ENCODE measurements at places on chromosomes 1 and 21.

DNA sequence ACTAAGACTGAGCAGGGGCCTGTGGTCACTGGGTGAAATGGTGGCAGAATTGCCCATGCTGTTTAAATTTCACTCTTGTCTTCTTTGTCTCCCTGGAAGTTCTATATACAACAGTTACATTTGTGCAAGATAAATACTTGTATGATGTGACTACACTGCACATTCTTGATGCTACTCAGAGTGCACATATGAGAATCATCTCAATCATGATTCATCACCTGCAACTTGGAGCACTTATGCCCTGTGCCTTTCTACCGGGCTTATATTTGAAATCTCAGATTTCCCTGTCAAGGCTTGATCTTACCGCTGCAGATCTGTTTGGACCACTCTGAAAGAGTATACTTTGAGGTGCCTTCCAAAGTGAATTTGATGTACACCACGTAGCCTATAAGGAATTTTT lies 10.6 kb downstream of the PGM1 start:
- DNase-seq: no peak

DNA sequence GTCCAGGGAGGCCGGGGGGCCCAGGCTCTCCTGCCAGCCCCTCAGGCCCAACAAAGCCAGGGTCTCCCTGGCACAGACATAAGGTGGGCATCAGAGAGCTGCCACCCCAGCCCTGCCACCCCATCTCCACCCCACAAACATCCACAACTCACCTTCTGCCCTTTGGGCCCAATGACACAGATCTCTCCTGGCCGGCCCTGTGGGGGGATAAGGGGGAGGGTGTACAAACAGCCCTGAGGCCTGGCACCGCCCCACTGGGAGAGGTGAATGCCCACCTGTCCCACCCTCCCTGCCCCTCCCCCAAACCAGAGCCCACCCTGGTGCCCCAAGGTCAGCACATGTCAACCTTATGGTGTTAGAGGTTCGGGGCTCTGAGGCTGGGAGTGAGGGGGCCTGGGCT lies 12.4 kb downstream of the COL16A1 start:
- DNase-seq: no peak

- no peak for DNase-seq
These were observed 1048.0 kb downstream of the PLA2G4A start for GRCh38 chr1:187876775-187877174.

DNA sequence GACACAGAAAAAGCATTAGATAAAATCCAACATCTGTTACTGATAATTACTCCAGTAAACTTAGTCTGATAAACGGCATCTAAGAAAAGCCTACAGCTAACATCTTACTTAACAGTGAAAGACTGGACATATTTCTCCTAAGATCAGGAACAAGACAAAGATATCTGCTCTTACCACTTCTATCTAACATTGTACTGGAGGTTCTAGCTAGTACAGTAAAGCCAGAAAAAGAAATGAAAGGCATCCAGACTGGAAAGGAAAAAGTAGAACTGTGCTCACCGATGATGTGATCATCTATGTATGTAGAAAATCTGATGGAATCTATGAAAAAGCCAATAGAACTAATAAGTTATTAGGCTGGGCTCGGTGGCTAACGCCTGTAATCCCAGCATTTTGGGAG lies 21.7 kb downstream of the NEXN start:
- DNase-seq: no peak

DNA sequence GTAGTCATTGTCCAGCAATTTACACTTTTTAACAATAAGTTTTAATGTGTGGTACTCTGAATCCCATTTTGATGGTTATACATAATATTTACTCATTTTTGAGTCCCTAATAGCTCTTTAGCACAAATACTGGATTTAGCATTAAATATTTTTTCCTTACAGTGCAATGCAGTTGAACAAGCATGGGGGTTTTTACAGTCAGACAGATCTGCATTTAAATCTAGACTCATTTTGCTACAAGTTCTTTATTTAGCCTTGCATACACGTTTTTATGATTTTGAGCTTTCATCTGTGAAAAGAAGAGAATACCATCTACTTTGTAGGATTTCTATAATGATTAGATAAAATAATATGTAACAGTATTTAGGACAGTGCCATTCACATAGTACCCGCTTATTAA lies 44.0 kb downstream of the PTPRC start:
- DNase-seq: no peak

- no peak for DNase-seq
These were observed 11.7 kb upstream of the IL24 start for GRCh38 chr1:206885341-206886060.

DNA sequence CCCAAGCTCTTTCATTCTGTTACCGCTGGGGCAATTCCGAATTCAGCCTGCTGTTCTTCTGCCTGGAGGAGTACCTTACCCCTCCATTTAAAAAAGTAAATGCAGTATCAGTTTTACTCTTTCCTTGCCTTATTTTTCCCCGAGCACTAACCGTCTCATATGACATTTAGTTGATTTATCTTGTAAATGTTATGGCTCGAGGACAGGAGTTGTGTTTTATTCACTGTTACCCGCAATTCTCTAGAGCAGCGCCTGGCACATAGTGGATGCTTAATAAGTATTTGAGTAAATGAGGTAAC lies 425 bp upstream of the TADA1 start:
- DNase-seq: no peak

DNA sequence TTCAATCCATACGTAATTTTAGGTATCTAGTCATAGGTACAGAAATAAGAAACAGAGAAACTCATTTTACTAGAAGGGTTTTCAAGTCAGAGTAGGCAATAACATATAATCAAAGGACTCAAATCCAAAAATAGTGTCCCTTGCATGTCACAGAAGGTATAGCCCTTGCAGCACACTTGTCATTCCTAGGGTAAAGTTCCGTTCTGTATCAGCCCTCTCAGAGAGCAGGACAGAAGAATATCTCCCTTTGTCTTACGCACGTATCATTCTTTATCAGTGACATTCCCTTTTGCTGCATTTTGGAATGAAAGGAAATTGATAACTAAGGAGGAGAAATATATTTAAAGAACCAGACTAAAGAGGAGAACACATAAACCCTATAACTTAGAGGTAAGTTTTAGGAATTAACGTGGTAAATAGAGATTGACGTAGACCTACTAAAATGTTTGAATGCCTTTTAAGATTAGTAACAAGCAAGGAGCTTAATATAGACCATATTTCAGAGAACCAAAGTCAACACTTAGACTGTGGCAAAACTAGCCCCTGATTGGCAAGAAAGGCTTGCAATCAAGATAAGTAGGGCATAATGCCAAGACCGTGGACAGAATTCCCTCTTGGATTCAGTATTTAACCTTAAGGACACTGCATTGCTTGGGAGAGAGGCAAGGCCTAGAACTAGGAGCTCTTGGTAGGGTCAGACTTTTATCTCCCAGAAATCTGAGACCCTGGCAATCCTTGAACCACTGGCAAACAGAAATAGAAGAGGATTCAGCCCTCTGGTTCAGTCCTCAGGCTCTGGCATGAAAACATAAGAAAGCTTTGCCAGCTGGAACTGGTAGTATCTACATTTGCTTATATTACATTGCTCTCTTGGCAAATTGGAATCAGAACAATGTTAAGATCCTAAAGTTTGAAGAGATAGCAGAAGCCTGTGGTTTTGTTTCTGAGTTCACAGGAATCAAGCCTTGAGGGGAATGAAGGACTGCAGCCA lies 232.1 kb downstream of the ASTN1 start:
- no peak for DNase-seq

- DNase-seq: peak; percentile 68
These were observed at the start of gene ILDR2 for GRCh38 chr1:166975361-166976129. ILDR2 (minus strand) TSS chr1:166975540; CDS start chr1:166975268, 272 bp downstream.

GRCh38 chr1:186950547-186950946 lies 121.8 kb downstream of the PLA2G4A start:
- no peak for DNase-seq

DNA sequence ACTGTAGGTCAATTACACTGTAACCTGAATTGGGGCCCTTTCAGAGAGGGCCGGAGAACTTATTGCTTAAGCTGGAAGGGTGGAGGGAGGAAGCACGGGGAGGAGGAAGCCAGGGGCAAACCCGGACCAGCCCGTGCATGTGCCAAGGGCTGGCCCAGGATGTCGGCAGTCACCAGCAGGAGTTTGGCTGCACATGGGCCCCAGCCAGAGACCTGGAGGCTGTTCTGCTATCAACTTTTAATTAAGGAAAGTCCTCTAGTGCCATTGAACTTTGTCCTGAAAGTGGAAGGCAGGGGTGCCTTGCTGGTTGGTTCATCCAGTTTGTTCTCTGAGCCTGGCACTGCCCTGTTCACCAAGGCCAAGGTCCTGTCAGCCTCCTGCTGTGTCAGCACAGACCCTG lies 200.8 kb upstream of the VAMP3 start:
- DNase-seq: no peak

DNA sequence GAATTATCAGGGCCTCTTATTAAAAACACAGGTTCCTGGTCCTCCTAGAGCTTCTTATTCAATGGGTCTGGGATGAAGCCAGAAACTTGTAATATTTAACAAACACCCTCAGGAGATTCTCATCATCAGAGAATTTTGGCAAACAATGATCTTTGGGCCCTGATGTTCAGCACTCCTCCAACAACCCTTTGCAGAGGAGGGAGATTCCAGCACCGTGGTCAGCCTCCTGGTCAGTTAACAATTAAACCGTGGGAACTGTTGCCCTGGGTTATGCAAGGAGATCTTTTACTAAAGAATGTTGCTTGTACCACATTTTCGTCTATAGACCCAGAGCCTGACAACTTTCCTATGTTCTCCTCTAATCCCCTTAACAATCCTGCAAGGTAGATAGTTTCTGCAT lies 294.4 kb downstream of the PLPP3 start:
- no peak for DNase-seq

- no peak for DNase-seq
These were observed 6.9 kb downstream of the NECTIN4 start for GRCh38 chr1:161082483-161082882.

- DNase-seq: no peak
These were observed 122.3 kb downstream of the FOXD2 start for GRCh38 chr1:47559944-47560695.

- no peak for DNase-seq
These were observed 32.4 kb upstream of the POU3F1 start for GRCh38 chr1:38079019-38079418.

GRCh38 chr1:177597393-177597792 lies 372.5 kb downstream of the SEC16B start:
- DNase-seq: no peak
